NCI-H1436 treated with DMSO at 0.1 percent for 48 hours (cell line): ENCODE measurements at places on chromosomes 12 and 14.

DNA sequence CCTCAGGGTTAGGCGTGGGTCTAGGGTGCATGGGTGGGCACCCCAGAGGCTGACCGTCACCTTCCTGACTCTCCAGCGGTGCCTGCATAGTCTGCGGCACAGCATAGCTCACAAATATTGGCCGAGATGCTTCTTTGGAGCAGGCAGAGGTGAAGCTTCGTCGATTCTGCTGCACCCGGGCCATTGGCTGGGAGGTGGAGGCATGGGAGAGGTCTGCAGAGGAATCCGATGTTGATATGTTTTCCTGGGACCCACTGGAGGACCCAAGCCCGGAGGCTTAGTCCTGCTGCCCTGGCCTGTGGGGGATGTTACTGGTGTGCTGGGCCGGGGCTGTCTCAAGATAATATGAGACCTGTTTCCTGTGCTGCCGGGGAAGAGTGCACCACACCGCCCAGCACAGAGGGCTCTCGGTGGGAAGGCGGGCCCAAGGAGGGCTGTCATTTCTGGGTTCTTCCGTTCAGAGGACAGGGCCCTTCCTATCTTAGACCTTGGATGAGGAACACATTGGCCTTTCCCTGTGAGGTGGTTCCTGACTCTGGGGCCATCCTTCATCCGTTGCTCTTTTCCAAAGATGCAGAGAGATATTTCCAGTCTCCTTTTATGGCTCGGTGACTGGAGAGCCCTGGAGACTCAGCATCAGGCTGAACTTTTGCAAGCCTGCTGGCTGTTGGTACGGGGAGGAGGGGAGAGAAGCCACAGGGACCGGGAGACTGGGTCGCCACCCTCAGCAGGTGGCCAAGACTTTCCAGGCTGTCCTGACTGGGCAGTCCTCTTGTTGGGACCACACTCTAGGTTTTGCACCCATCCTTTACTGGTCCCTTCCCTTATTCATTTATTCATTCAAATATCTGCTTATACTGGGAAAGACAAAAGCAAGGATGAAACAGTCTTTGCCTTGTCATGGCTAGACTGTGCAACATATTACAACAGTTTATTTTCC lies 143.5 kb downstream of the TSPAN9 start:
- DNase-seq = no peak

GRCh38 chr12:75505706-75506312 lies 5.6 kb downstream of the KRR1 start:
- DNase-seq = no peak

DNA sequence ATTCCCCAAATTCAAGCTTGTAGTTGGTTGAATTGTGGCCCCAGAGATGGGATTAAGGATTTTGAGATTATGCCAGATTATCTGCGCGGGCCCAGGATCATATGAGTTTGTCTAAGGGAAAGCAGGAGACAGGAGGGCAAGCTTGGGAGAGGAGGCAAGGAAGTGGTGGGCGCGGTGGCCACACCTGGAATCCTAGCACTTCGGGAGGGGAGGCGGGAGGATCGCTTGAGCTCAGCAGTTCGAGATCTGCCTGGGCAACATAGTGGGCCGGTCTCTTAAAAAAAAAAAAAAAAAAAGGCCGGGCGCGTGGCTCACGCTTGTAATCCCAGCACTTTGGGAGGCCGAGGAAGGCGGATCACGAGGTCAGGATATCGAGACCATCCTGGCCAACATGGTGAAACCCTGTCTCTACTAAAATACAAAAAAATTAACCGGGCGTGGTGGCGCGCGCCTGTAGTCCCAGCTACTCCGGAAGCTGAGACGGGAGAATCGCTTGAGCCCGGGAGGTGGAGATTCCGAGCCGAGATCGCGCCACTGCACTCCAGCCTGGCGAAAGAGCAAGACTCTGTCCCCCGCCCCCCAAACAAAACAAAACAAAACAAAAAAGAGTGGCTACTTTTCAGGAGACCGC lies 881 bp upstream of the PUS1 start:
- DNase-seq = no peak

GRCh38 chr12:114847441-114848035 lies 163.6 kb upstream of the TBX3 start:
- DNase-seq = no peak

DNA sequence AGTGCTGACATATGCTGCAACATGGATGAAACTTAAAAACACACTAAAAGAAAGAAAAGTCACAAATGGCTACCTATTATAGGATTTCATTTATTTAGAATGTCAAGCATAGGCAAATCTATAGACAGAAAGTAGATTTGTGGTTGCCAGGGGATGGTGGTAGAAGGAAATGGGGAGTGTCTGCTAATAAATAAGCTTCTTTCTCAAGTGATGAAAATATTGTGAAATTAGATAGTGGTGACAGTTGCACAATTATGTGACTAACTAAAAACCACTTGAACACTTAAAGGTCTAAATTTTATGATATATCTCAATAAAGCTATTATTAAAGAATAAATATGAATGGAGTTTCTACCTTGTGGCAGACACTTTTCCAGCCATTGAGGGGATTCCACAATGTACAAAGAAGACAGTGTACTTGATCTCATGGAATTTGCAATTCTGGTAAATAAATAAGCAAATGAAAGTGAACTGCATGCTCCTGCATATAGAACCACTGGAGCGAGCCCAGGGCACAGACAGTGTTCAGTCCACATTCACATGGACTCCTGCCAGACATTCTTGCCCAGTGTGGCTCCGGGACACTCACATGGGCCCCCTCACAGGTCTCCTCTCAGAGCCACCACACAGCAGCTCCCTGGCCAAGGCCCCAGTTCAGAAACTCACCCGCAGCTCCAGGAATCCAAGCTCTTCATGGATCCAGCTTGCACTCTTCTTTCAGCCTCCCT lies 107.1 kb upstream of the ARID2 start:
- no peak for DNase-seq

GRCh38 chr12:124229520-124229919 lies 65.4 kb upstream of the RFLNA start:
- DNase-seq = no peak

DNA sequence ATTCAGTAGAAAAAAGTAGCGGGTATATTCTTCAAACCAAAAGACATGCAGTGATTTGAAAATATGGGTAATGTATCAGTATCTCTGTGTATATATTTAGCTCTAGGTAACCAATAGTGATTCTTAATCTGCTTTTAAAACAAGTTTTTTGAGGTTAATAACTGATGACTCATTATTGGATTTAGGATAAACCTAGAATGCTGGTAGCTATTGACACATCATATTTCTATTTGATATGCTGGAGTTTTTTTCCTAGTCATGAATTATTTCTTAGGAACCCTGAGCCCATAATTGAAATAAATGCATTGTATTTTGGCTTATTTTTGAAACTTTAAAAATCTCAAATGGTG lies 15.5 kb downstream of the ARF6 start:
- DNase-seq = no peak

- DNase-seq = no peak
Observed at GRCh38 chr14:68806526-68807147, 13.8 kb upstream of the ZFP36L1 start.

DNA sequence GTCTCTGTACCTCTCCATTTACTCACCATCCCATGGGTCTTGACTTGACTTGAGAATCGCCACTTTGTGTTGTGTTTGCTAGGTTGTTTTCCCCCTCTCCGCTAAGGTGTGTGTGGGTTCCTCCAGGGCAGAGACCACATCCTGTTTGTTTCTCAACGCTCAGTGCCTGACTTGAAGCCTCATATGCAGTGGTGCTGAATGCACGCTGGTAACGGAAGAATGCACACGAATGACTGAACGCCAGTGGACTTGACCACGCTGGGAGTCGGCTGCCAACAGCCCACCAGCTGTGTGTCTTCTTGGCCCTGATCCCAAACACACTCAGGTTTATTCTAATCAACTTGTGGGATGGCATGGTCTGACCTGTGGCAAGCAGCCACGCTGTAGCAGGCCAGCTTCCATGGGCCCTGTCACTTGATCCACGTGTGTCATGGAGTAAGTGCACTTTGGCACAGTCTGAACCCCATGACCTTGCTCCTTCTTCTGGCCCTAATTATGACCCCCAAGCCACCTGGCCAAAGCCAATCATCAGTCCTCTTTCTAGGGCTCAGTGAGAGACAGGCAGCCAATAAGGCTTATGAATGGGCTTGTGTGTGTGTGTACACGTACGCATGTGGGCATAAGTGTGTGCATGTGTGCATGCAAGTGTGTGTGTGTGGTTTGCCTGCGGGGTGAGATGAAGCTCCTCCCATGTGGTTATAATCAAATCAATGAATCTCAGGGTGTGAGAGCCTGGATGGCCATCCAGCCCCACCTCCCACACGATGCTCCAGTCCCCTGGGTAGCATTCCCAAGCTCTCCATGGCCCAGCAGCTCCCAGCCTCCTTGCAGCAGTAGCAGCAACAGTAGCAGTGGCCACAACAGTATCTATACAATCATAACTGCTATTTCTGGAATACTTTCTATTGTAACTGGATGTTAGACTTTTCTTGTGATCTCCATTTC lies 6.4 kb upstream of the TC2N start:
- DNase-seq = no peak

DNA sequence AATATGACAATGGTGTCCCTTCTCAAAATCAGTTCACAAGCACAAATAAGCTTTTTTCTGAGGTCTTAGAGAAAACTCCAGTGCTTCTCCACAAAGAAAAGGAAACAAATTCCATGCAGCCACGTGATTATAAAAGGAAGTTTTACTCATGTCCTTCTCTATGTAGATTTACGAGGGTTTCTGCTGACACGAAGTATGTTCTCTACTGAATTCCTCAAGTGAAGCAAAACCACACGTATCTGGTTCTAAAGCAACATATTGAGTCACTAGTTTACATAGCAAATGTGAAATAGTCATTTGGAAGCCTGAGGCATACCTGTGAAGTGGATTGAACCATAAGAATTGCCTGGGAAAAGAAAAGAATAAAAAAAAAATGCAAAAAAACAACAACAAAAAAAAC lies 31.9 kb downstream of the BMP4 start:
- DNase-seq = no peak

DNA sequence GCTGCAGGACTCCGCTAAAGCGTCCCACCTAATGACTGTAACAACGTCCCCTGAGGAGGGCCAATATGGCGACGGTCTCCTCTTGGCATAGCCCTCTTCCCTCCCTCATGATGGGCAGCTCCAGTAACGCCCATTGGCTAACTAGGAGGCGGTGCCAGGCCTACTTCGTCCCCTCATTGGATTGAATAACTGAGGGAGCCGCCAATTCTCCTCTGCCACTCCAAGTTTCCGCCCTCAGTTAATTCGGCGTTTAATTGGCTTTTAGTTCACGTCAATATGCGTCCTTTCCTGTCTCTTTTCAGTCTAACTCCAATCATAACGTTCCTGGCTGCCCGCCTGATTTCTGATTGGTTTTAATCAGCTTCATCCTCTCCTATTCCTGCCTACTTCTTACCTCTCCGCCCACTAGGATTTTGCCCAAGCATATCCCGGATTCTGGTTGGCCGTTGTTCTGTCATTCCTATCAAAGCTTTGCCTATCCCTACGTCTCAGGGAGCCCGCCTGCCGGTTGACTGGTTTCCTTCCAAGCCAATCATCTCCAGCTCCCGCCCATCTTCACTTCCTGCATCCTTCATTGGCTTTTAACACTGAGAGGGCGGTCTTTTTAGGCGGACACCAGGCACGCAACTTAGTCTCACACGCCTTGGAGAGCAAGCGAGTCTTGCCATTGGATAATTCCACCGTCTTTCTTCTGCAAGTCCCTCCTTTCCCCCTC lies 430 bp upstream of the SP1 start:
- peak; percentile 100 for DNase-seq

- no peak for DNase-seq
Observed at GRCh38 chr12:84974155-84974815, 61.7 kb upstream of the SLC6A15 start.

DNA sequence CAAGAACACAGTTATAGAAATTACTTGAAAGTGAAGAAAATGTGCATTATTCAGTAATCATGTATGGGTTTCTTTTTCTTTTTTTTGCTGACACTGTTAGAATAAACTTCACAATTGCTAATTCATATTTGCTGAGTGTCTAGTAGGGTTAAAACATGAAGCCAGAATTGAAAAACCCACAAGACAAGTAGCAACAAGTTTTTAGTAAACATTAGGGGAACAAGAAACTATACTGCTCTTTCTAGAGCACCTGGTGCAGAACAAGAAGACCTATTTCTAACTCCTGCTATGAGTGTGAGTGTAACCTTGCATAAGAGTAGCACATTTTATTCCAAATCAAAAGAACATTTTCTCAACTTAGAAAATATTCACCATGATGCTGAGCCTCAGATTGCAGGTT lies 83.2 kb downstream of the ITPR2 start:
- no peak for DNase-seq

GRCh38 chr12:130716969-130717366 lies 869 bp upstream of the RIMBP2 start:
- DNase-seq = no peak

- DNase-seq = no peak
Observed at GRCh38 chr12:124194893-124195566, 99.9 kb upstream of the RFLNA start.

DNA sequence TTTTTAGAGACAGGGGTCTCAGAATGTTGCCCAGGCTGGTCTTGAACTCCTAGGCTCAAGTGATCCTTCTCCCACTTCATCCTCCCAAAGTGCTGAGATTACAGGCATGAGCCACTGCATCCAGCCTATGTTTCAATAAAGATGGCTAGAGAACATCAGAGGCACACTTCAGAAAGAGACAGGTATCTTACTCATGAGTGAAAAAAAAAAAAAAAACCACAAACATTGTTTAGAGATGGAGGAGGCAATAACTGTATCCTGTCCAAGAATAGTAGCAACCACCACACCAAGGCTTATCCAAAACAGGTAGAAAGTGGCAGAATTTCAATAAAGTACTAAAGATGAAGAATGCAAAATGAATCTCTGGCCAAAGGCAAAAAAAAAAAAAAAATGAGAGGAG lies 30.3 kb downstream of the EEA1 start:
- DNase-seq = no peak

GRCh38 chr12:14058717-14059116 lies 77.3 kb upstream of the GRIN2B start:
- DNase-seq = no peak

DNA sequence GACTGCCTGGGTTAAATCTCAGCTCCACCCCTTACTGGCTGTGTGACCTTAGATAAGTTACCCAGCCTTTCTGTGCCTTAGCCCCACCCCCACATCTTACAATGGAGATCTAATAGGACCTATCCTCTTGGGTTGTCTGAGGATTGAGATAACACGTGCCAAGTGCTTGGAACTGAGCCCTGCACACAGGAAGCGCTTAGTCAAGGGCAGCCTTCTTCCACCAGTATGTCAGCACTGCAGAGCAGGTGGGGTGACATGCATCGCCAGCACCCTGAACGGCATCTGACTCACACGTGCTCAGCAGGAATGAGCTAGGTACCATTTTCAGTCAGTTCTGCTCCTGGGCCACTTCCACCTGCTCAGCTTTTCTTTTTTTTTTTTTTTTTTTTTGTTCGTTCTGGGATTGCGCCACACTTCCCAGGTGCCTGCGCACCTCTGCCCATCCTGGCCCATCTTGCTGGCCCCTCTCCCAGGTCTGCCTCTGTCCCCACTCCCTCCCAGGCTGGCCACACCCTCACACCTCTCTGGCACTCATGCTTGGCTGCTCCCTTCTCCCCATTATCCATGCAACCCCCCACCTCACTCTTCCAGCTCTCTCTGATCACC lies 19.6 kb downstream of the LGMN start:
- DNase-seq = peak; percentile 14
